ENCODE measurements at places on chromosomes 13 and 19.
A peak's percentile ranks its signal among the peaks of the same experiment; 100 is the strongest.

DNA sequence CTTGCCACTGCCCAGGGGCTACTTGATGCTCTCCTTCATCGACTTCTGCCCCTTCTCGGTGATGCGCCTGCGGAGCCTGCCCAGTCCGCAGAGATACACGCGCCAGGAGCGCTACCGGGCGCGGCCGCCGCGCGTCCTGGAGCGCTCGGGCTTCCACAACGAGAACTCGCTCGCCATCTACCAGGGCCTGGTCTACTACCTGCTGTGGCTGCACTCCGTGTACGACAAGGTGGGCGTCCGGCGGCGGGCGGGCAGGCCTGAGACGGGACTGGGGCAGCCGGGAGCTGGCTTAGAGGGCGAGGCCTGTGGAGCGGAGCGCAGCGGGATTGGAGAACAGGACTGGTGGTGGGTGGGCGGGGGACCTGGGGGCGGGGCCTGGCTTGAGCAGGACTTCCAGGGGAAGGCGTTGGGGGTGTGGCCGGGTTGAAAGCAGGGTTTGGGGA lies 12.7 kb upstream of the PSMD8 start:
- DNase-seq = peak; percentile 32

- DNase-seq = no peak
These were observed 5.0 kb downstream of the PBX4 start for GRCh38 chr19:19613506-19613905.

DNA sequence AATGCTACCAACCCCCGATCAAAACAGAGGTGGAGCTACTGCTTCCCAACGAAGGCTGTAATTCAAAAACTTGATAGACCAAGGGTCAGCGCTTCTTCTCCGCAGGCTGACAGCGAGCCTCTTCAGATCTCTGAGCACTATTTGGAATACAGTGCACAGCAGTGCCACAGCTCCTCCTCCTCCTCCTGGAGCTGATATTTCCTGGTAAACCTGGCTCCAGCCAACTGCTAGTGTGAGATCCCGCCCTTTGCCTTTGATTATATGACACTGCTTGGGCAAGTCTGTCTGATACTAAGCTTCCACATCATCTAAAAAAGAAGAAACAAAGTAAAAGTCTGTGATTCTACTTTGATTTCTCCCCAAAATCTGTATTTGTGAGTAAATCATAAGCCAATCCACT lies 710.5 kb downstream of the DACH1 start:
- no peak for DNase-seq

GRCh38 chr13:113650731-113651148 lies 7.3 kb downstream of the ATP4B start:
- DNase-seq = no peak

Data from NCI-H2029 (cell line).